T-cell (primary cell): ENCODE measurements at places on chromosomes 16 and 17.
A peak's percentile ranks its signal among the peaks of the same experiment; 100 is the strongest.

GRCh38 chr17:57574040-57574513 lies 171.0 kb downstream of the CCDC182 start:
- DNase-seq = no peak

- DNase-seq = no peak
Observed at GRCh38 chr17:28889996-28890395, 7.5 kb downstream of the FLOT2 start.

GRCh38 chr17:19762515-19762961 lies 14.4 kb upstream of the ALDH3A1 start:
- peak; percentile 55 for DNase-seq

DNA sequence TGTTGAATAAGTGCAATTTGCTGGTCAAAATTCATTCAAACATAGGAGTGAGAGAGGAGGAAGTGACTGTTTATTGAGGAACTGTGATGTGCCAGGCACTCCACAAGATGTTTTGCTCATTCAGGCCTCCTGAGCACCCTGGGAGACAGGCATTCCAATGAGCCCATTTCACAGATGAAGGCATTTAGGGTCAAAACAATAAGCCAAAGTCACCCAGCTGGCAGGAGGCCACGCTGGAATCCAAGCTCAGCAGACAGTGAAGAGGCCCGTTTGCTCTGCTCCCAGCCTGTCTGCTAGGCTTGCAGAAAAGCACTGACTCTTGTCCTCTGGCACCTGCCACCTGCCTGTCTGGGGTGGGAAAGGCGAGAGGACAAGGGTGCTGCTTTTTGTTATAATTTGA lies 10.1 kb upstream of the SLC25A39 start:
- DNase-seq = no peak

- DNase-seq = no peak
Observed at GRCh38 chr17:28154214-28154613, 111.7 kb downstream of the NLK start.

DNA sequence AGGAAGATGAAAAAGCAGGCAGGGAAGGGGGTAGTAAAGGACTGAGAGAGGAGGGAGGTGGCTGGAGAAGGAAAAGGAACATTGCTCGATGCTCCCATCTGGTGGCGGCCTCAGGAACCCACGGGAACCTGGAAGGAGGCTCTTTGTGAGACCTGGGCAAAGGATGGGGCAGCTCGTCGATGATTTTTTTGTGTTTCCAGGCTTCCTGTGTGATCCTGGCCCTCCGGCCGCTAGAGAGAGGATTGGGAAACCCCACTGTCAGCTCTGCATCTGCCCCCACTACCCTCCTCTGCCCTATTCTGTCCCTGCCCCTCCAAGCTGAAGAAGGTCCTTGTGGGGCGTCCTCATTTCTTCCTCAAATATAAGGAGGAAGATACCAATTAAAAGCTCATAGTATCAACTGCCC lies 6.6 kb downstream of the WFIKKN2 start:
- DNase-seq = peak; percentile 30

GRCh38 chr16:80519189-80519588 lies 21.6 kb upstream of the DYNLRB2 start:
- no peak for DNase-seq

- no peak for DNase-seq
Observed at GRCh38 chr16:68378436-68379415, 67.9 kb downstream of the PRMT7 start.

DNA sequence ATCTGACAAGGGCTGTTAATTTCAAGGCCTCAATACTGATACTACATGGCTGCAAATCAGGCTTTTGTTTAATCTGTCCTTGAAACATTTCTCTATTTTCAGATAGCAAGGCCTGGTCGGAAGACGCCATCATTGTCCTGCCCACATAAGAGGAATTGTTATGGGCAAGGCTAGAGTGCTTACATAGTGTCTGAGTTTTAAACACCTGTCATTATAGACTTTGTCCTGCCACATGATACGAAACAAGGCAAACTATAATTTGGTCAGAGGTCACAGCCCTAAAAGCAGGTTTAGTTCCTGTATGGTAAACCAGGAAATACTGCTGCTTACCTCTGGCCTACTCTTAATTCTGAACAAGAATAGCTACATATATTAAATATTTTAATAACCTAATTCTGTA lies 104.4 kb downstream of the SSH2 start:
- no peak for DNase-seq

- DNase-seq = no peak
Observed at GRCh38 chr16:71357681-71358080, 842 bp upstream of the CALB2 start.

DNA sequence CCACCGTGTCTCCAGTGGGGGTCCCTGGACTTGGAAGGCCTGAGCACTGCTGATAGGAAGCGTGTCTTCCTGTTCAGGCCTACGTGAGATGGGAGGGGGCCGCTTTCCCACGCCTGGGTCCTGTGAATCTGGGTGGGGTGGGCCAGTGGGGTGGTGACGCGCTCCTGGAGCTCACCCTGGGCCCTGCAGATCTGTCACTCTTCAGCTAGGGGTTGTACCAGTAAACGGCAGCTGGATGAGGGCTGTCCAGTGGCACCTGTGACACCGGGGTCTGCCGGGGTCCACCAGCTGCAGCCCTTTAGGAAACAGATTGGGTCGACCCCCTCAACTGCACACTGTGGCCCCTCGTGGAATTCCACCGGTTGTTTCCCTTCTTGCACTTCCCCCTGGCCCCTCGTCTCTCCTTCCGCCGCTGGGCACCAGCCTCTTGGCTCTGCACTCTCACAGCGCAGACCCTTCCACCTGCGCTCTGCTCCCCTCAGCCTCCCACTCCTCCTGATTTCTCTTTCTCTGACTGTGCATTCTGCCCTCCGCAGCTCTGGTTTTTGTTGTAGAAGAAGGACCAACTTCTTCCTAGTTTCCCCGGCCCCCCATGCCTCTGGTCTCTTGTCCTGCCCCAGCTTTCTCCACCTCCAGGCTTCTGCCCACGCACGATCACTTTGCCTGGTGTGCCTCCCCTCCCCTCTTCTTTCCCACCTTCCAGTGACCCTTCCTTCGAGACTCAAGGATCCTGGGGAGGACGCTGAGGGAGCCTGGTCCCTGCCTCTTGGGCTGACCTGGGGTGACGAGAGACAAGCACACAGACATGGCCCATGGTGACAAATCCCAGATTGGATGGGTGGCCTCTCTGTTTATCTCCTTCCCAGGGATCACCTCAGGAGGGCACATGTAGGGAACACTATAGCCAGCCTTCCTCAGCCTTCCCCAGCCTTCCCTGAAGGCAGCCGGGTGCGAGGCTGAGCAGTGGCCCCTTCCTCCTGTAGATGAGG lies 4.8 kb downstream of the MRC2 start:
- no peak for DNase-seq

- DNase-seq = peak; percentile 11
Observed at GRCh38 chr16:15434425-15435215, at the start of gene BMERB1. TSS of gene BMERB1 (plus strand) at chr16:15434588. CDS start at chr16:15434654, 66 bp downstream.

- DNase-seq = no peak
Observed at GRCh38 chr17:39246274-39246673, 20.5 kb upstream of the STAC2 start.

DNA sequence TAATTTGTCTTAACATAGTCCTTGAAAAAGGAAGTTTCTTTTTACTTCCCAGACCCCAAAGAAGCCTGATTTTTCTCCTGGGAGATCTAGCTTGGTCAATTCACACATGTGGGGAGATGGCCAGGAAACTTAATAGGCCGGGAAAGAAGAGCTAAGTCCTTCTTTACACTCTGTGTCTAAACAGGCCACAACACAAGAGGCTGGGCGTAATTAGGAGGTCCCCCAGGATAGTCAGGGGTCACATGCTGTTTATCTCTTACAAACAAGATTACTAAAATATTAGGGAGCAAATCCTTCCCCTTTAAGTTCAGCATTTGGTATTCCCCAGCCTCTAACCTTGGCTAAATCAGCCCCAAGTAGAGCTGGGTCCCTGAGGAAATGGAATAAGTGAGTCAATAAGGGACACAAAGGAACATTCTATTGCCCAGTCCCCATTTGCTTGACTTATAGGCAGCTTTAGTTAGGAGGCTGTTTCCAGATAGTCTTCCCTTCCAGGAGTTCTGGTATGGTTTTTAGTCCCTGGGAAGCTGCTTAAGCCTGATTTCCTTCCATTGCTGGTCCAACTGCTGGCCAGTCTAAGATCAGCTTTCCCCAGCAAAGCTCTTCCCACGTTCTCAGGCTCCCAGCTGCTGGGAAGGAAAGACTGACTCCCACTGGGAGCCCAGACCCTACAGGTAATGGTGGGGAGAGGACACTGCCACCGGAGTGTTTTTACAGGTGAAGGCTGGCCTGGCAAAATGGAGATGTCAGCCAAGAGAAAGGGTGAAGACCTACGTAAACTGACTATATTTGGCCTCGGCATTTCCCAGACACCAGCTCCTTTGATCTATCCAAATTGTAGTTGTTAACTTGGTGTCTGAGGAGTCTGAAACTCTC lies 14.1 kb upstream of the HOXB9 start:
- DNase-seq = no peak

- no peak for DNase-seq
Observed at GRCh38 chr17:76018340-76018680, 8.8 kb downstream of the EVPL start.

DNA sequence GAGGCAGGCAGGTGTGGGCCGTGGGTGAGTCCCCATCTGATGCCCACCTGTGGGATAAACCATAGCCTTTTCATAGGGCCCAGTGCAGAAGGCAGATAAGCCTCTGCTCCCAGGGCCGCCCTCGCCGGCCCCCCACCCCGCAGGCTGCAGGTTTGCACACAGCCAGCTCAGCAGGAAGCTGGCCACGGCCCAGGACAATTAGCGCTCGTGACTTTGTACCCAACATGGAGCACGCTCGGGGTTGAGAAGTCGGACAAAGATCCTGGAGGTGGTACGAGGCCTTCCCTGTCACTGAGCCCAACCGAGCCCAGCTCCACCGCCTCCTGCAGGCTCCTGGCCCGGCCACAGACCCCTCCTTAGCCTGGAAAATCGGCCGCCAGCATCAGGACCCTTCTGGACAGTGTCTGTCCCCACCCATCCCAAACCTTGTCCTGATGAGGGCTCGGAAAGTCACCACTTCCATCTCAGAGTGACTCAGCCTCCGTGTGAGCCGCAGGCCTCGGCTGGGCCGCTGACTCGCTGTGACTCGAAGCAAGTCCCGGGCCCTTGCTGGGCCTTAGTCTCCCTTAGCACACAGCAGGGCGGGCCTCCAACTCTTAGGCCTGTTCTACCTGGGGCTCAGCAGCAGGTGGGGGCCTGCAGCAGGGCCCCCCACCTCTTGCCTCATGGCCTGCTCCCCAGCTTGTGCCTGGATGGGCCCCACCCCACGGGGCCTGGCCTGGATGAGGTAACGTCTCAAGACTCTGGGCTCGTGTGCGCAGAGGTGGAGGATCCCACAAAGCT lies 22.7 kb downstream of the FAM83G start:
- DNase-seq = no peak

DNA sequence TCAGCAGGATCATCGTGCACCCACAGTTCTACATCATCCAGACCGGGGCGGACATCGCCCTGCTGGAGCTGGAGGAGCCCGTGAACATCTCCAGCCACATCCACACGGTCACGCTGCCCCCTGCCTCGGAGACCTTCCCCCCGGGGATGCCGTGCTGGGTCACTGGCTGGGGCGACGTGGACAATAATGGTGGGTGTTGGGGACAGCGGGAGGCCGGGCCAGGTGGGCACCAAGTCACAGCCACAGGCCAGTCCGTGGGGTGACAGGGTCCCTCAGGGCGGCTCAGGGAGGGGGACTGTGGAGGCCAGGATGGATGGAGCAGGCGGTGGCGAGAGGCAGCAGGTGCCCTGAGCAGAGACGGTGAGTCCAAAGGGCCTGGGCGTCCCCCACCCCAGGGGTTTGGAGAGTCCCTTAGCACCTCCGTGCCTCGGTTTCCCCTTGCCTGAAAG lies 1.0 kb downstream of the TPSD1 start:
- no peak for DNase-seq

- DNase-seq = no peak
Observed at GRCh38 chr17:3528403-3528851, 29.2 kb downstream of the TRPV3 start.

GRCh38 chr17:8672326-8672725 lies 41.8 kb upstream of the MYH10 start:
- DNase-seq = no peak

DNA sequence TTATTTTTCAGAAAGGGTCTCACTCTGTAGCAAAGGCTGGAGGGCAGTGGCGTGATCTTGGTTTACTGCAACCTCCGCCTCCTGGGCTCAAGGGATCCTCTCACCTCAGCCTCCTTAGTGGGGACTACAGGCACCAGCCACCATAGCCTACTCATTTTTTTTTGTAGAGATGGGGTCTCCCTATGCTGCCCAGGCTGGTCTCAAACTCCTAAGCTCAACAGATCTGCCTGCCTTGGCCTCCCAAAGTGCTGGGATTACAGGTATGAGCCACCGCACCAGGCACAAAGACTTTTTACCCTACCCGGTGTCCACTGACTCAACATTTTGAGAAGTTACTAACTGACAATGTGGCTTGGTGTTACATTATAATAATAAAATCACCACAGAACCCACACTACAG lies 7.2 kb downstream of the GRB2 start:
- DNase-seq = no peak

DNA sequence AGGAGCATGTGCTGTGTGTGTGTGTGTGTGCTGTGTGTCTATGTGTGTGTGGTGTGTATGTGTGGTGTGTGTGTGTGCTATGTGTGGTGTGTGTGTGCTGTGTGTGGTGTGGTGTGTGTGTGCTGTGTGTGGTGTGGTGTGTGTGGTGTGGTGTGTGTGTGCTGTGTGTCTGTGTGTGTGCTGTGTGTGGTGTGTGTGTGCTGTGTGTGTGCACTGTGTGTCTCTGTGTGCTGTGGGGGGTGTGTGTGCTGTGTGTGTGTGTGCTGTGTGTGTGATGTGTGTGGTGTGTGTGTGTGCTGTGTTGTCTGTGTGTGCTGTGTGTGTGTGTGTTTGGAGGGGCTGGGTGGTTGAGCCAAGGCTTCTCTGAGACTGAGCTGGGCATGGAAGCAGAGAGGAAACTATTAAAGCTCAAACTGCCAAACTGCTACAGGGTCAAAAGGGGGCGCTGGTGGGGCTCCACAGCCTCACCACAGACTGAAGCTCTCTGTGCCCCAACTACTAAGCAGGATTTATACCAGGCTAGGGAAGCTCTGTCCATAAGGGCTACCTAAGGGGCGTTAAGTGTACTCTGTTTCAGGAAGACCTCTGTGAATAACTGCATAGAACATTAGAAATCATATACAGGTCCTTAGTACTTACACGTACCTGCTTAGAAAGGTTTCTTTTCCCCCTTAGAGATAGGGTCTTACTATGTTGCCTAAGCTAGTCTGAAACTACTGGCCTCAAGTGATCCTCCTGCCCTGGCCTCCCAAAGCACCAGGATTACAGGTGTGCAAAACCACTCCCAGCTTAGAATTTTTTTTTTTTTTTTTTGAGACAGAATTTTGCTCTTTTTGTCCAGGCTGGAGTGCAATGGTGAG lies 27.8 kb upstream of the GHDC start:
- DNase-seq = peak; percentile 49
